Activated CD4-positive, alpha-beta T cell treated with anti-CD3 and anti-CD28 coated beads, Interleukin-2, Interleukin-6, amounts not matched to agents 100 ng/mL and 50 ng/mL, durations not matched to agents 16 hours and 8 hours (primary cell): ENCODE measurements at places on chromosomes 13 and 19.
A peak's percentile ranks its signal among the peaks of the same experiment; 100 is the strongest.

- DNase-seq: no peak
Measured at GRCh38 chr13:37344056-37344455, 238.6 kb upstream of the CSNK1A1L start.

DNA sequence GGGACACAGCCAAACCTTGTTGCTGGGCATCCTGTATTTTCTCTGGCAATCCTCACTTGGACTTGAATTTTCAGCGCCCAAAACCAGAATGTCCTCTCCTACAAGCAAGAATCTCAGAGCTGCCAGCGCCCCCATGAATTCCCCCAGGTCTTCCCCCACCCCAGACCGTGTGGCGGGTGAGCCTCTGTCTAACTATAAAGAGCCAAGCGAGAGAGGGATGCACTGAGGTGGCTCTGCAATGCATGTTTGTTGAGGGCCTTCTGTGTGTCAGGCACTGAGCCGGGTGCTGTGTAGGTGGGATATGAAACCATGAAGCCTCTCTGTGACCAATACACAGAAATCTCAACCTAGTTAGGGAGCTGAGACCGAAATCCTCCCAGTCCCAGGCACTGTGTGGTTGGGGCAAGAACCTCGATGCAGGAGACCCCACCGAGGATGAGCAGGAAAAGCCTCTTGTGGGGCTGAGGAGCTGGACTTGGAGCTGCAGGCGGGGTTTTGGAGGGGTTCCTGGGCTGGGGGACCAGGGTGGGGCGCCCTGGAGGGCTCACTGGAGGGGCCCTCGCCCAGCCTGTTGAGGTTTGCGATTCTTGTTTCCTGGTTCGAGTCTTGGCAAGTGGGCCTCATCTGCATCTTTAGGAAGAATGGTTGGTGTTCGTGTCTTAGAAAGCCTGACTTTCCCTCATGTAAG is 12.4 kb upstream of the PROZ start:
- no peak for DNase-seq

- DNase-seq: no peak
Measured at GRCh38 chr19:10744801-10745293, 27.0 kb downstream of the DNM2 start.

GRCh38 chr19:35596366-35596999 is 10.5 kb downstream of the PMIS2 start:
- peak; percentile 35 for DNase-seq

GRCh38 chr13:63636316-63636993 is 2220.8 kb upstream of the PCDH20 start:
- DNase-seq: no peak

GRCh38 chr19:57338877-57339276 is 12.2 kb upstream of the ZNF304 start:
- DNase-seq: no peak

GRCh38 chr19:18203408-18203862 is 407 bp downstream of the RAB3A start:
- peak; percentile 49 for DNase-seq

DNA sequence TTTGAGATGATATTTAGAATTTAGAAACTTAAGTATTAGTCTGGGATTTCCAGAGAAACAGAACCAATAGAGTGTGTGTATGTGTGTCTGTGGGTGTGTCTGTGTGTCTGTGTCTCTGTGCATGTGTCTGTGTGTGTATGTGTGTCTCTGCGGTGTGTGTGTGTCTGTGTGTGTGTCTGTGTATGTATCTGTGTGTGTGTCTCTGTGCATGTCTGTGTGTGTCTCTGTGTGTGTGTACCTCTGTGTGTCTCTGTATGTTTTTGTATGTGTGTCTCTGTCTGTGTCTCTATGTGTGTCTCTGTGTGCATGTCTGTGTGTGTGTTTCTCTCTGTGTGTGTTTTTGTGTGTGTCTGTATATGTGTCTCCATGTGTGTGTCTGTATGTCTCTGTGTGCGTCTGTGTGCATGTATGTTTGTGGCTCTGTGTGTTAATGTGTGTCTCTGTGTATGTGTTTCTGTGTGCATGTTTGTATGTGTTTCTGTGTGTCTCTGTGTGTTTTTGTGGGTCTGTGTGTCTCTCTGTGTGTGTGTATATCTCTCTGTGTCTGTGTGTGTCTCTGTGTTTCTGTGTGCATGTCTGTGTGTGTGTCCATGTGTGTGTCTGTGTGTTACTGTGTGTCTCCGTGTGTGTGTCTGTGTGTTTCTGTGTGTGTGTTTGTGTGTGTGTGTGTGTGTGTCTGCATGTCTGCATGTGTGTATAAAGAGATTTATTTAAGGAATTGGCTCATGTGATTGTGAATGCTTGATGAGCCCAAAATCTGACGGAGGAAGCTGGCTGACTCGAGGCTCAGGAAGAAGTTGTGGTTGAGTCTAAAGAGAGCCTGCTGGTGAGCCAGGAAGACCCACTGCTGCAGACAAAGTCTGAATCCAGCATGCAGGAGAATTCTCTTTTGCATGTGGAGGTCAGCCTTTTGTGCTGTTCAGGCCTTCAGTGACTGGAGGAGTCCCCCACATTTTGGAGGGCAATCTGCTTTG is 22.2 kb downstream of the GPR42 start:
- DNase-seq: no peak

DNA sequence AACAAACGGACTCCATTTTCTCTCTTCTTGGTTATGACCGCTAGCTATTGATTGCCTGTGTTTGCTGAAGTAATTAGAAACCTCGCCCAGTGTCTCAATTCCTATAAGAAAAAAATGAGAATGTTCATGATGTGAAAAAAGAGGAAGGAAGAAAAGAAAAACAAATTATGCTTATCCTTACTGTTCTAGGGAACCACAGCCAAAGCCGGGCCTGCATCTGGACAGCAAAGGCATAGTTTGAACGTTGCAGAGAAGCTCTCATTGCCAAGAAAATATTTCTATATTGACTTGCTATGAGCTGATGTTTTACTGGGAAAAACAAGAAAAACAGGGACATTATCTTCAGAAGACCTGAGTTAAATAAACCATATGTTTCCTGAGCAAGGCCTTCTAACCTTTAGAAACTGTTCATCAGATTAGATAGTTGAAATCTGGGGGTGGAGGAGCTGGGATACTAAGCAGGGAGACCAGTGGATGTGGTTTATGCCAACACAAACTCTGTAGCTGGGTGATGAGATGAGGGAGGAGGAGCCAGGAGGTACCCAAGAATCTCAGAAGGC is 55.0 kb downstream of the EFNB2 start:
- no peak for DNase-seq

GRCh38 chr13:48776401-48776800 is 122.7 kb downstream of the CYSLTR2 start:
- no peak for DNase-seq

- DNase-seq: no peak
Measured at GRCh38 chr19:52635786-52636570, 2.2 kb downstream of the ZNF83 start.

DNA sequence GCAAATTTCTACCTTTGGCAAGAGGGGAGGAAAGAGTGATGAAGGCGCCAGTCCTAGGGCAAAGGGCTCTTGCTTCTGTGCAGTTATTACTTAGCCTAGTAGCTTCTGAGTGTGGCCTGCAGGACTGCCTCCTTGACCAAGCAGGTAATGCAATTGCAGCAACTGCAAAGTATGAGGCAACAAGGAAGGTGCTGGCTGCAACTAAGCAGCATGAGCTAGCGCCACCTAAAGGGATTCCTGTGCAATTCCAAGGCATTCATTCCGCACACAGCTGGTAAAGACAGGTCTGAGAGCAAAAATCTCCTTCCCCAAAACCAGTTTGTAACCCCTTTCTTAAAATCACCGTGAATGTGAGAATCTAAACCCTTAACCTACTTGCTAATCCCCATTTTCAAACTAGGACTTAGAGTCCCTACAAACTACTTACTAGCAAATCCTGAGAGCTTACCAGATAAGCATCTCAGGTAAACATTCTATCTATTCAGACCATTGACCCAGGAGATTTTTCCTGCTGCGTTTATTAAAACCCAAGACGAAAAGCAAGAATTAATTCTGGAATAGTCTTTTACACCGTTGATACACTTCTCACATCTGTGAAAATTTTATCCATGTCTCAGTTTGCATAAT is 62.9 kb downstream of the DCT start:
- no peak for DNase-seq

DNA sequence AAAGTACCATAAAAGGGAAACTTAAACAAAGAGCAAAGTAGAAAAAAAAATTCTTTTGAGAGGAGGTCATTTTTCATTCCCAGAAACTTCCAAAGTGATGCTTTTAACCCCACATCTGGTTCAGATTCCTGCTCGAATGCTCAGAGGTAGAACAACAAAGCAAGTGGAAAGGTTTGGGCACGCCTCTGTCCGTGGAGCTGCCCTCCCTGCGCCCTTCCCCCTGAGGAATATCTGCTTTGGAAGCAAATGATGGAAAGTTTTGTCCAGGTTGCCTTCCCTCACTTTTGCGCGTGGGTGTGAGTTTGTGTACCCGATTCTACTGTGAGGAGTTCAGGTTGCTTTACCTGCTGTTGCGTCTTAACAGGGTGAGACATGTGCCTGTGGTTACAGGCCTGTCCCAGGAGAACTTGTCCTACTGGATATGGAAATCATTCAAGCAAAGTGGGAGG is 110.2 kb downstream of the KLF5 start:
- DNase-seq: no peak

DNA sequence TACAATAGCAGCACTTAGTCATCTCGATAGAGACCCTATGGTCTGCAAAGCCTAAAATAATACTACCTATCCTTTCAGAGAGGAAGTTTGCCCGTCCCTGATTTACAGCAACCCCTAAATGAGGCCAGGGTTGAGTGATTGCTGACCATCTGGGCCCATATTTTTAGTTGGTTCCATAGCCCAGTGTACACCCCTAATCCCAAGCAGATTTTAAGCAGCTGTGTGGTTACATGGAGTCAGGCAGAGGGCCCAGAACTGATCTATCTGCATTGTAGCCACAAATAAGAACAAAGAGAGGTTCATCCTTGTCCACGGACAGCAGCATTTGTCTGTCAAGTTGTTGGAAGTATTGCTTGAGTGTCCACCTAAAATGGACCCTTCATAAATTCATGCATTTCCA is 148.2 kb downstream of the DCT start:
- DNase-seq: no peak

DNA sequence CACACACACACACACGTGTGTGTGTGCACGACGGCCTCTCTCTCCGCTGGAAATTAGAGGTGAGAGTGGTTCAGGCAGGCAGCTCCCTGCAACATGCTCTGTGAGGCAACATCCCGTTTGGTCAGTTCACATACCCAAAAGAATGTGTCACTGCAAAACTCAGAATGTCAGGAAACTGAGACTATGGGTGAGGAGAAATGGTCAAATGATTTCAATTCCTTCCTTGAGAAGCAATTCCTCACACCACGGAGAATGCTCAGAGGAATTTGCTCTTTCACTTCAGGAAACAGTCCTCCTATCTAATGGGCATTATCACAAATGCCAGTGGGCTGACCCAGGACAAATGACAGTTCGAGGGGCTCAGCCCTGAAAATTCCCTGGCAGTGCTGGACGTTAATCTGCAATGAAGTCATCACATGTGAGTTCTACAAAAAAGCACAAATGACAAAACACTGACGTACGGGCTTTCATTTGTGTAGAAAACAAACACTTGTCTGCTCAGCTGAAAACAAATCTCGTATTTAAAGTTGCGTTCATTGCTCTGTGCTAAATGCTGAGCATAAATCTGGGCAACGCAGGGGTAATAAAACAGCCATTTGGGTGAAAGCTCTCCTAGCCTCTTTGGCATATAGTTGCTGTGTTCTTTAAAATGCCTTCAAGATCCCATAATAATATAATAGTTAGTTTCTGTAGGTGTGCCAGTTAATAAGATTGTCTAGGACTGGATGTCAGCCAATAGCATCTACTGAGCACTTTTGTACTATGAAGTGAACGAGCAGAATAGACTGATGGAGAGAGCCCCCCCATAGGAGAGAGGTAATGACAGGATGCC is 18.6 kb upstream of the LATS2 start:
- no peak for DNase-seq

DNA sequence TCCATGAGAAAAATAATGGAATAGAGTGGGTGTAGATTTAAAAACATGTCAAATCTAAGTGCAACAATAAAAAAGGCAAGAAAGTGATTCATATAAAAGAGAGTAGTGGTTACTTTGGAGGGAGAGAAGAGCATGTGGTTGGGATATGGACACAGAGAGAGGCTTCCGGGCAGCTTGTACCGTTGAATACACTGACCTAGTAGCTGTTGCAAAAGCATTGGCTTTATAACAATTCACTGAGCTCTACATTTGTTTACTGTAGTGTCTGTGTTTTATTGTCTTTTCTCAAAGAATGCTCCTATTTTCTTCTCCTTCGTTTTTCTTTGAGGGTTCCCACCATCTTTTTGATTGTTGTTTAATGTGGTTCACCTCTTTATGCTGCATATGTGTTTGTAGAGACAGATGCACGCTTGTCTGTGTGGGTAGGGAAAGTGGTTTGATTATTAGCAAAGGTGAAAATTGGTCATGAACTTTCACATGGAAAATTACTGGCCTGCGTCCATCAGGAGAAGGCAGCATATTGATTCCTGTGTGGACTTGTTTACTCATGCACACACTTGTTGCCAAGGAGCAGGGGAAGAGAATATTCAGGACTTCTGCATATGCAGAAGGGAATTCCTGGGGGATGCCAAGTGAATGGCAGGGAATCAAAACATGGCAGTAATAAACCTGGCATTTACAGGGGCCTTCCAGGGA is 29.9 kb upstream of the IRS2 start:
- DNase-seq: no peak

DNA sequence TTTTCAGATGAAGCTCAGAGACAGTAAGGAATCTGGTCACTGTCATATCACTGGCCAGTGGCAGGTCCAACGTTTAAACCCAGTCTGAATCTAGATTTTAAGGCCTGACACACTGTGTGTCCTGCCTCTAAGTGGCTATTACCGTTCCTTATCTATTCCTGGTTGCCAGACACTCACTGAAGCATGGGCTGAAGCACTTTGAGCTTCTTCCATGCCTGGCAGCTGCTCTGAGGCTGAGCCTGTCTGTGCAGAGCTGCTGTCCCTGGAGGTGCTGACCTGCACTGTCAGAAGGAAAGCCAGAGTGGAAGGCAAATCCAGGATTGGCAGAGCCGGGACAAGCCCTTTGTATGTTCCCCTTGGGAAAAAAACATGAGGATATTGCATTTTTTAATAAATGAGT is 109.2 kb upstream of the SLC7A1 start:
- DNase-seq: no peak

DNA sequence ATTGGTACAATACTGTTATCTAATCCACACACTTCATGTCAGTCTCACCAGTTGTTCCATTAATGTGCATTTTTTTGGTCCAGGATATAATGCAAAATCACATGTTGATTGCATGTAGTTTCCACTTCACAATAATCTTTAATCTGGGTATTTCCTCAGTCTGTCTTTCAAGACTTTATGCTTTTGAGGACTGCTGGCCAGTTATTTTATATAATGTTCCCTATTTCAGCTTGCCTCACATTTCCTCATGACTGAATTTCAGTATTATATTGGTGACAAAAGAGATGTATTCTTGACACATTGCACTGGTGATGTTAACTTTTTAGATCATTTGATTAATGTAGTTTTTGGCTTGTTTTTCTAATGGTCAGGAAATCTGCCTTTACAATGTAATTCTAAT is 368.3 kb downstream of the IRS2 start:
- no peak for DNase-seq

- DNase-seq: no peak
Measured at GRCh38 chr19:50465986-50466705, 10.2 kb upstream of the EMC10 start.
